ENCODE measurements at places on chromosomes 12 and 14. TPM values are rescaled to one million over a fixed set of nuclear protein-coding genes. Genes with fewer than 3 reads are reported as not detected.

- no peak for DNase-seq
- H3K4me3 ChIP-seq = no peak overlapping the region
- H3K36me3 ChIP-seq = no peaks in the 10 kb centered on the region
These were observed 410.5 kb downstream of the MED13L start for GRCh38 chr12:115866909-115867525.

DNA sequence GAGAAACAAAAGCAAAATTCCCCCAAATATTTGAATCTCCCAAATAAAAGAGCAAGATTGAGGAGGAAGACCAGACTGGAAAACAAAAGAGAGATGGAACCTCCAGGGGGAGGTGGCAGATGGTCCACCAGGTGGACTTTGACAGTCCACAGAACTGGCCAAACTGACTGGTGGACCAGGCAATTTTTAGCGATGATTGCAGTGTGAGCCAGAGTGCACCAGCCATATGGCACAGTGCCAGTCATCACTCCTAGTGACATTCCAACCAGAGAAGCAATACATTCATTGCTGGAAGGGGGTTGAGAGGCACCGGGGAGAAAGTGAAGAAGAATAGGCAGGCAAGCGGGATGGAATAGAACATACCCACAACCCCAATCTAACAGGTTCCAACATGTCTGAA lies 182.9 kb downstream of the EXOC5 start:
- H3K36me3 ChIP-seq = no peaks in the 10 kb centered on the region
- H3K27me3 ChIP-seq = no peaks in the 10 kb centered on the region
- no peak overlapping the region for H3K27ac ChIP-seq
- H3K4me3 ChIP-seq = no peak overlapping the region

DNA sequence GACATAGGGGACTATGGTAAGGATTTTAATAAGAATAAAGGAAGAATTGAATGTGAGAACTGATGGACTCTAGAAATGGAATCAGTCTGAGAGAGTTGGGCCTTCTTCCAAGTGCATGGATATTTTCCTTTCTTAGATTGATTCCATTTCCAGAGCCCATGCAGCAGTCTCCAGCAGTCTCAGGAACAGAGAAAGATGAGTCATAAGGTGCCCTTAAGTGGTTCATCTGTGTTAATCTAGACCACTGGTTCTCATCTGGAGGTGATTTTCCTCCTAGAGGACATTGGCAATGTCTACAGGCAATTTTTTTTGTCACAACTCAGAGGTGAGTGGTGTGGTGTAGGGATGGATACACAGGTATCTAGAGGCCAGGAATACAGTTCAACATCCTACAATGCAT lies 25.9 kb downstream of the TRIM9 start:
- H3K4me1 ChIP-seq = no peaks in the 10 kb centered on the region
- no peak for DNase-seq
- H3K4me3 ChIP-seq = no peak overlapping the region
- no peaks in the 10 kb centered on the region for H3K27me3 ChIP-seq

The PMCH gene
- total RNA-seq = not detected

GRCh38 chr12:59619461-59620240 lies 23.8 kb downstream of the SLC16A7 start:
- no peak overlapping the region for H3K4me3 ChIP-seq
- no peaks in the 10 kb centered on the region for H3K27me3 ChIP-seq
- no peak for DNase-seq
- H3K27ac ChIP-seq = no peak overlapping the region

DNA sequence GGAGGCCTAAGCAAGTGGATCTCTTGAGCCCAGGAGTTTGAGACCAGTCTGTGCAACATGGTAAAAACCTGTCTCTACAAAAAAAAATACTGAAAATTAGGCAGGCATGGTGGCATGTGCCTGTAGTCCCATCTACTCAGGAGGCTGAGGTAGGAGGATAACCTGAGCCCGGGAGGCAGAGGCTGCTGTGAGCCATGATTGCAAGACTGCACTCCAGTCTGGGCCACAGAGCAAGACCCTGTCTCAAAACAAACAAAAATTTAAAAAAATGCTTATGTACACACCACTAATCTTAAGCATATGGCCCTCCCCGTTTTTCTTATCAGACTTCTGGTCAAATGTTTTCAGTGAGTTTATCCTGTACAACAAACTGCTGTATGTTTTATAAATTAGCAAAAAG lies 1.7 kb upstream of the GNPNAT1 start:
- no peak for DNase-seq
- H3K27me3 ChIP-seq = no peaks in the 10 kb centered on the region
- no peak overlapping the region for H3K27ac ChIP-seq
- no peak overlapping the region for H3K4me3 ChIP-seq

The PTPRB gene
- total RNA-seq = 0.25 TPM

The MGAT4C gene
- total RNA-seq = 0.33 TPM

DNA sequence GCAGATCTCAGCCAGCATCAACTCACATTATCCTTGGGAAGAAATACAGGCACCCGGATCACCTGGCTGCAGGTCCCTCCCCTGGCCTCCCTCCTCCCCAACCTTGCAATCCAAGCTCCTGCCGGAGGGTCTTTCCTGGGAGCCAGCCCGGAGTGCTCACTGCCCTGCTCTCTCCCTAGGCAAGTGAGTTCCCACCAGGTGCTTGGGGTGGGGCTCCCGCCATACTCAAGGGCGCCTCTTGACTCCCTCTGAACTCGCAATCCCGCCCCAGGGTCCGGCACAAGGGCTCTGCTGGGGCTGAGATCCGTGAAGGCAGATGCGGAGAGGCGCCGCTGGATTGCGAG lies 1.2 kb upstream of the CEP170B start:
- no peaks in the 10 kb centered on the region for H3K36me3 ChIP-seq
- no peak for DNase-seq
- H3K4me1 ChIP-seq = no peaks in the 10 kb centered on the region
- peak overlapping the region; percentile 73 for H3K4me3 ChIP-seq

The ABCD4 gene
- total RNA-seq = 98.7 TPM

GRCh38 chr14:77372304-77372841 lies 4.5 kb downstream of the TMED8 start:
- no peak for DNase-seq
- peak overlapping the region; percentile 79 for H3K27ac ChIP-seq
- H3K36me3 ChIP-seq = no peaks in the 10 kb centered on the region

The TCL1B gene
- total RNA-seq = not detected

GRCh38 chr12:103801709-103802585 lies 39.1 kb downstream of the NT5DC3 start:
- H3K4me1 ChIP-seq = peaks cover 10% of the 10 kb centered on the region
- H3K27me3 ChIP-seq = peaks cover 13% of the 10 kb centered on the region
- peak; percentile 70 for DNase-seq
- no peaks in the 10 kb centered on the region for H3K36me3 ChIP-seq

DNA sequence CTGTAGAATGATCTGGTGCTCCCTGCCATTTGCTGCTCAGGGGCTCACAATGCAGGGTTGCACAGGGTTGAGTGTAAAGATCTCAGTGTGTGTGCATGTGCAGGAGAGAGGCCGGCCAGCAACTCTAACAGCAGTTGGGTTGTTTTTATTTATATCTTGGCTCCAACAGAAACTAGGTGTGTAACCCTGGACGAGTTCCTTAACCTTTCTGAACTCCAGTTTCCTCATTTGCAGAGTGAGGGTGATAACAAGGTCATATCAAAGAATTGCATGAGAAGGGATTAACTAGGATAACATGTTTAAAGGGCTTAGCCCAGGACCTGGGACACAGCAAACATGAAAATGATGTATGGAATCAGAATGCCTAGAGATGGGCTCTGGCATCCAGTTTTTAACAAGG lies 14.8 kb upstream of the JDP2 start:
- H3K4me3 ChIP-seq = no peak overlapping the region
- no peaks in the 10 kb centered on the region for H3K36me3 ChIP-seq
- no peak for DNase-seq

DNA sequence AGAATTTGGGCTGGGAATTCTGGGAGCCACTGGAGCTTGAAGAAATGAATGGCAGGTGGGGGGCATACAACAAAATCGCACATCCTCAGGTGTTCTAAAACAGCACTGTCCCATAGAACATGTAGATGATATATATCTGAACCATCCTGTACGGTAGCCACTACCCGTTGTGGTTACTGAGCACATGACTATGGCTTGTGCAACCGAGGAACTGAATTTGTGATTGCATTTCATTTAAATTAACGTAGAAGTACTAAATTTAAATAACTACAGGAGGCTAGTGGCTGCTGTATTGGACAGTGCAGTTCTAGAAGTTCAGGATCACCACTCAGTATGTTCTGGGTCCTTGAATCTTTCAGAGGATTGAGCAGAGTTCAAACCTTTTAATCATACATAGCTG lies 172.4 kb downstream of the PHETA1 start:
- no peak overlapping the region for H3K4me3 ChIP-seq
- H3K36me3 ChIP-seq = no peaks in the 10 kb centered on the region
- no peak for DNase-seq
- no peaks in the 10 kb centered on the region for H3K27me3 ChIP-seq
- no peaks in the 10 kb centered on the region for H3K4me1 ChIP-seq
- no peak overlapping the region for H3K27ac ChIP-seq

- H3K27ac ChIP-seq = no peak overlapping the region
- no peaks in the 10 kb centered on the region for H3K27me3 ChIP-seq
- H3K4me3 ChIP-seq = no peak overlapping the region
- no peak for DNase-seq
These were observed 19.1 kb upstream of the PLA2G1B start for GRCh38 chr12:120346681-120347080.

DNA sequence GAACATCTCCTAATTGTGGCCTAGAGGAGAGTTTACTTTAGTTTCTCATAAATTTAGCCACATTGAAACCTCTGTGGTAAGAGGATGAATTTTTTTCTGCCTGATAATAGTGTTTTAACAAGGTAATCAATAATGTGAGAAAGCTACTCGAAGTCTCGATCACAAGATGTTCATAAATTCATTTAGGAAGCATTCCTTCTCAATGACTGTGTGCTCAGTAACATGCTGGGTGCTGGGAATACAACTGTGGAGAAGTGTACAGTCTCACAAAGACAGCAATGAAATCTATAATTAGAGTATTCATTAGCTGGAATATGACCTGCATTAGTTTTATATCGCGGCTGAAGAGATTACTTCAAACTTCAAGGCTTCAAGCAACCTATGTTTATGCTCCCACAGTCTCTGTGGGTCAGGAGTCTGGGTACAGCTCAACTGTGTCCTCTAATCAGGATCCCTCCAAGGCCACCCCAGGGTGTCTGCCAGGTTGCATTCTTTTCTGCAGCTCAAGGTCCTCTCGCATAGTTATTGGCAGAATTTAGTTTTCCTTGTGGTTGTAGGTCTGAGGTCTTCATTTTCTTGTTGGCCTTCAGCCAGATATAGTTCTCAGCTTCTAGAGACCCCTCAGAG lies 167.6 kb downstream of the ANO4 start:
- H3K27me3 ChIP-seq = no peaks in the 10 kb centered on the region
- H3K27ac ChIP-seq = no peak overlapping the region
- no peaks in the 10 kb centered on the region for H3K4me1 ChIP-seq

DNA sequence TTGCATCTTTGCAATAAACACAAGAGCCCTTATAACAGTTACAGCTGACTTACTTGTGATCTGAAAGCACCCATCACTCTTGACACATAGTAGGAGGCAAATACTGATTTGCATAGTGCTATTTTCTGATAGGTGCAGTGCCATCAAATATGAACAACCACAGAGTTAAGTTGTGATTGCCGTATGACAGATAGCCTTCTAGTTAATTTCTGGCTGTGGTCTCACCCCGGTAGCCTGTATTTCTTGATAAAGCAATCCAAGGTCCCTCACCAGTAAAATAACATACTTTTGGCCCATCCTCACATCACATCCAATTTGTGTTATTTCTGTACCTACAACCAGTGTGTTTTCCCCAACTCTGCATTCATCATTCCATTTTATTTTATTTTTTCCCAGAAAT lies 23.3 kb upstream of the STYK1 start:
- H3K4me3 ChIP-seq = no peak overlapping the region
- H3K4me1 ChIP-seq = no peaks in the 10 kb centered on the region
- no peak for DNase-seq
- H3K27ac ChIP-seq = no peak overlapping the region
- H3K36me3 ChIP-seq = peaks cover 48% of the 10 kb centered on the region

GRCh38 chr14:61478971-61479473 lies 157.6 kb downstream of the PRKCH start:
- no peaks in the 10 kb centered on the region for H3K27me3 ChIP-seq
- peak overlapping the region; percentile 61 for H3K27ac ChIP-seq
- no peaks in the 10 kb centered on the region for H3K36me3 ChIP-seq
- no peak for DNase-seq
- H3K4me1 ChIP-seq = peaks cover 37% of the 10 kb centered on the region
- H3K4me3 ChIP-seq = no peak overlapping the region

DNA sequence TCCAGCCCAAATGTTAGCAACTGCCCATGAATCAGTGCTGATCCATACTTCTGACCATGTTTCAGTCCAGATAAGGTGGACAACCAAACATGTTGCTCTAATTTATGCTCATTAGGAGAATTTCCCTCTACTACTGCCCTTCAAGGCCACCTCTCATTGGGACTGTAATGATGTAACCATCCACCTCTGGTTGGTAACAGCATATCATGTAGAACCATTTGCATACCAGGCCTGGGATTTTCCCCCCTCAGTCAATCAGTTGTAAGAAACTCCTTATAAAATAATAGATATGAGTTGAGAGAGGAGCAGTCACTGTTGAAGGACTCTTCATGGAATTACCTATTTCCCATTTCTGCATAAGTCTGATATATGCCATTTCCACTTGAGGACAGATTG lies 17.8 kb upstream of the YAF2 start:
- H3K36me3 ChIP-seq = no peaks in the 10 kb centered on the region
- no peaks in the 10 kb centered on the region for H3K4me1 ChIP-seq
- peaks cover 2% of the 10 kb centered on the region for H3K27me3 ChIP-seq
- no peak overlapping the region for H3K27ac ChIP-seq
- DNase-seq = no peak

The TMEM63C gene
- 0.74 TPM for total RNA-seq

- peak; percentile 72 for DNase-seq
- H3K27ac ChIP-seq = no peak overlapping the region
- no peaks in the 10 kb centered on the region for H3K36me3 ChIP-seq
- no peak overlapping the region for H3K4me3 ChIP-seq
These were observed 23.0 kb downstream of the FAM222A start for GRCh38 chr12:109736552-109737108.

- H3K4me1 ChIP-seq = no peaks in the 10 kb centered on the region
- H3K27ac ChIP-seq = no peak overlapping the region
- no peak for DNase-seq
- H3K27me3 ChIP-seq = peaks cover 92% of the 10 kb centered on the region
- H3K36me3 ChIP-seq = no peaks in the 10 kb centered on the region
These were observed 95.6 kb downstream of the SLC8A3 start for GRCh38 chr14:70093156-70093555.

- DNase-seq = no peak
- no peak overlapping the region for H3K27ac ChIP-seq
- H3K4me1 ChIP-seq = no peaks in the 10 kb centered on the region
These were observed 64.2 kb downstream of the PELI2 start for GRCh38 chr14:56182410-56182809.

Data from cardiac muscle cell (in vitro differentiated cells and primary cell).